ENCODE measurements at places on chromosomes 6 and 20.

GRCh38 chr6:98526465-98526864, 307.9 kb upstream of the POU3F2 start:
- no peak for DNase-seq

GRCh38 chr6:45959534-45960145, 56.0 kb downstream of the CLIC5 start:
- peak; percentile 7 for DNase-seq

DNA sequence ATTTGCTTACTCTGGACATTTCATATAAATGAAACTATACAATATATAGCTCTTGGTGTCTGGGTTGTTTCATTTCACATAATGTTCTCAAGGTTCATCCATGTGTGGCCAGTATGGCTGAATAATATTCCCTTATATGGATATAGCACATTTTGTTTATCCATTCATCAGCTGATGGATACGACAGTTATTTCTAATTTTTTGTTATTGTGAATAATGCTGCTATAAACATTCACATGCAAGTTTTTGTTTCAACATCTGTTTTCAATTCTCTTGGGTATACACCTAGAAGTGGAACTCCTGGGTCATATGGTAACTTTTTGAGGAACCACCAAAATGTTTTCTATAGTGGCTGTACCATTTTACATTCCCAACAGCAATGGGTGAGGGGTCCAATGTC, 101.1 kb downstream of the CDK19 start:
- no peak for DNase-seq

DNA sequence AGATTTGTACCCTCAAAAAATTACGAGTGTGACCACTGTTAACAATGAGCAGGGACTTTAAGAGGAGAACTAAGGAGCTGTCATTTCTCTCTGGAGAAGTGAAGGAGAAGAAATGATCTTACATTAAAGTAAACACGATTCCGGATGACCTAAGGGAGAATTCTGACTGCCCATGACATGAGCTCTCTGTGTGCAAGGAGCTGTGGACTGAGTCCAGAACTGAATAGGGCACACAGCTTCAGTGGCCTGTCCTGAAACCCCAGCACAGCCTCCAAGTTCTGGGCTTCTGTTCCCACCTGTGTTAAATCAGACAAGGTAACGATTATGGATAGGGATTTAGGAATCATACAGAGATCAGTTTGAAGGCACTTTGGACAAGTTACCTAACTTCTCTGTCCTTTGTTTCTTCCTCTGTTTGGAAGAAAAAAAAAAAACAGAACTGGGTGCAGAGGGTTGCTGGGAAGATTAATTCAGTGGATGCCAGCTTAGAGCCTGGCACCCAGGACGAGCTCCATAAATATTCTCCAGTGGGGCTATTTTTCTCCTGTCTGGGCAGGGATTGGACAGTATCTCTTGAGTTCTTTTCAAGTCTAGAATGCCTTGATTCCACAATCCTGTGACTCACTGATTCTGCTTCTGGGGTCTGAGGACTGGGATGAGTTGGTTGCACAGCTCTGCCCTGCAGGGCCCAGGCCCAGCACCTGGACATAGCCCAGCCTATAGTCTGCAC, 65.7 kb downstream of the MRPL14 start:
- no peak for DNase-seq

- DNase-seq: no peak
These were observed 140.3 kb downstream of the CDC5L start for GRCh38 chr6:44527583-44528369.

DNA sequence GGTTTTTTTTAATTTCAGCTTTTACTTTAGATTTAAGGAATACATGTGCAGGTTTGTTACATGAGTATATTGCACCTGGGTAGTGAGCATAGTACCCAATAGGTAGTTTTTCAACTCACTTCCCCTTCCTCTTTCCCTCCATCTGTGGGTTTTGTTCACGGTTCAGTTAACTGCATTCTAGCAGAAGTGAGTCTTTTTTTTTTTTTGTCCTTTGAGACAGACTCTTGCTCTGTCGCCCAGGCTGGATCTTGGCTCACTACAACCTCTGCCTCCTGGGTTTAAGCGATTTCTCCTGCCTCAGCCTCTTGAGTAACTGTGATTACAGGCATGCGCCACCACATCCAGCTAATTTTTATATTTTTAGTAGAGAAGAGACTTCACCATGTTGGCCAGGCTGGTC, 8.7 kb downstream of the UBR2 start:
- DNase-seq: no peak

GRCh38 chr6:85121158-85121557, 328.7 kb upstream of the NT5E start:
- no peak for DNase-seq

DNA sequence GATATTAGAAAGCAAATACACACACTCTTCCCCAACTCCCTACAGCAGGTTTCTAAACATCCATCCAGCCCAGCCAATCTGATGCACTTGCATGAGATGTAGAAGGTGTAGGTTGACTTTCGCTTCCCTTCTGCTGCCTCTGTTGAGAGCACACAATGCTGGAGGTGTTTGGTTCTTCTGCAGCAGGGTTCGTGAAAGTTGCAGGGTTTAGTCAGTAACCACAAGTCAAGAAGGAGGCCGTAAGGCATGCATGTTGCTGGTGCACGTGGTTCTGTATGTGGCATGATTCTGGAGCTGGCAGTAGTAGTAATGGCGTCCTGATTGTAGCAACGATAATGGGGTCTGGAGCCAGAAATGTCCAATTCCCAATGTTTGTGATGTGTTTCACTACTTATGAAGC, 53.0 kb downstream of the DEK start:
- no peak for DNase-seq

DNA sequence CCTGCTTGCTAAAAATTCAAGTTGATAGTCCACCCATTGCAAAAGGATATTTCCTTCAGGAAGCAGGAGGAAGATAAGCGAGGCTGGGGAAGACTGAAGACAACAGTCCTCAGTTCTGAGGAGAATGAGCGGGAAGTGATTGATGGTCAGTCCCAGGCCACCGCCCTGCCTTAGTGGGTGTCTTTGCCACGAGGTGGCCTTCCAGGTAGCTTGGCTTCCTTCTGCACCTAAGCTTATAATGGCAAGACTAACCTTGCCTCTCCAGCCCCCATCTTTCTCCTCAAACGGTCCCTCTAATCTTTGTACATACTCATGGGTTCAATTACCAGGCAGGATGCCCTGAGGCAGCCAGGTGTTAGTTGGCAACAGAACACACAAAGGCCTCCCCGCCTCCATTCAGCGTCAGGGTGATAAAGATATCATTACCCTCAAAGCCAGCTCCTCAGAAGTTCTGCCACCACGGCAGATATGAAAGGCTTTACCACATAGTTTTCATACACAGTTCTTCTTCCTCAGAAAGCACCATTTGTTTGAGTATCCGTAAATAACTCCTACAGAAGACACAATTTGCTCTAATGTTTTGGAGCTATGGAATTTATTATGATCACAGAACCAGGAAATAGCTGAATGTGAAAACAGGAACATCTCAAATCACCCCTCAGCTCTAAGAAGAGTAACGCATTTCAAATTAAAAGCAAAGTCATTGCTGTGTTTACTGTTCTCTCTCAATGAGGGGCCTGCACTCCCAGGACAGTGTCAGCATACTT, 249.4 kb downstream of the ATXN1 start:
- peak; percentile 83 for DNase-seq

DNA sequence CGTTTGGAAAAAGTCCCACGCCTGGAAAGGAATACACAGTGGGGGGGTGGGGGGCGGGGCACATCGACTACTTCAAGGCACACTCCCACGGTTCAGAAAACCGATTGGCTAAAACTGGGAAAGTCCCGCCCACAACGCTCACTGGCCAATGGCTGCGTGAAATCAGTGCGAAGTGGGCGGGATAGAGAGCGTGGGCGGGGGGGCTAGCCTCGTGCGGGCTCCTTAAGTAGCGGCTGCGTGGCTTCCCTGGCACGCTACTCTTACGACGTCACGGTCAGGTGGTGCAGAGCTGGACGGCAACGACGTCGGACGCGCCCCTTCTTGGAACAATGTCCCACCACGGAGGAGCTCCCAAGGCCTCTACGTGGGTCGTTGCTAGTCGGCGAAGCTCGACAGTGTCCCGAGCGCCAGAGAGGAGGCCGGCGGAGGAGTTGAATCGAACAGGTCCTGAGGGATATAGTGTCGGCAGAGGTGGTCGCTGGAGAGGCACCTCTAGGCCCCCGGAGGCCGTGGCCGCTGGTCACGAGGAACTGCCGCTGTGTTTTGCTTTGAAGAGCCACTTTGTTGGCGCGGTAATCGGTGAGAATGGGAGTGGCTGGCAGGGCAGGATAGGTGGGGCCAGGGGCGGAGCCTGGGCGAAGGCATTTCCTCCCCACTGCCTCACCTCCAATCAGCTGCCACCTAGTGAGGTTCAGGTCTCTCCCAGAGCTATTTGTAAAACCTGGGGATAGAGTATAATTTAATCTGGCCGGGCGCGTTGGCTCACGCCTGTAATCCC, at the start of gene DDX43:
Gene DDX43, plus strand, starts transcription at position 252 of the 778 bp plus-strand sequence. Its CDS starts 78 bp downstream, at position 330.
- DNase-seq: no peak

GRCh38 chr6:156729248-156729647, 47.9 kb upstream of the ARID1B start:
- DNase-seq: no peak

- DNase-seq: no peak
These were observed 894 bp downstream of the PYGB start for GRCh38 chr20:25248786-25249172.

DNA sequence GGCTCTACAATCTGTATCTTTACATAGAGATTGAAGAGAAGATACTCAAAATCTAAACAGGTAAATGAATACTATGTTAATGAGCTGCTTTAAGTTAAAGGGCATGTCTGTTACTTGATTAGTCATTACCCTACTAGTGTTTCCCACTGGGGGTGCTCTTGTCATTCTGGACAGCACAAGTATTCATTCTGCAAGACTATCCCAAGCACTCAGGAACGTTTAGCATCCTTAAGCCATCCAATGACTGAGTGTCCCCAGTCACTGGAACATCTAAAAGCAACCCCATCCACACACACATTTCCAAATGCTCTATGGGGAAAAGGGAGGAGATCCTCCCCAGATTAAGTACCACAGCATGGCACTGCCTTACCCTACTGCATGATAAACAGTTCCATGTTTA, 25.7 kb downstream of the EZR start:
- peak; percentile 34 for DNase-seq

DNA sequence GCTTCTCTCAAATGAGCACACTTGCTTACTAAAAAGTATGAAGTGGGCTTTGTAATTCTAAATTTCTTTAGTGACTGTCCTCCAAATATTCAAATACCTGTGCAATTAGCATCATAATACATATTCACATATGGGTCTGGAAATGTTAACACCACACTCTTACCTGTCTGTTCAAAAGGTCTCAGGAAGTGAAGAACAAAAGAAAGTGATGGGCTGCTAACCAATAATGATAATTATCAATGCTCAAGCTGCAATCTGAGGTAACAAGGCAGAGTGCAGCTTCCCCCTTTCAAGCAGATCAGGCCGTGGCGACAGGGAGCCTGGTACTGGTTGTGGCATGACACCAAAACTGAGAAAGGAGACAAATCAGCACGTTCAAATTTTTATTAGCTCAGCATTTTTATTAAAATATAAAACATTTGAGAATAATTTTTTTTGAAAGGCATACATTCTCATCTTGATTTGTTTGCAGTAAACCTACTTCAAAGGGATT, 1044.7 kb upstream of the EPHA7 start:
- DNase-seq: no peak

DNA sequence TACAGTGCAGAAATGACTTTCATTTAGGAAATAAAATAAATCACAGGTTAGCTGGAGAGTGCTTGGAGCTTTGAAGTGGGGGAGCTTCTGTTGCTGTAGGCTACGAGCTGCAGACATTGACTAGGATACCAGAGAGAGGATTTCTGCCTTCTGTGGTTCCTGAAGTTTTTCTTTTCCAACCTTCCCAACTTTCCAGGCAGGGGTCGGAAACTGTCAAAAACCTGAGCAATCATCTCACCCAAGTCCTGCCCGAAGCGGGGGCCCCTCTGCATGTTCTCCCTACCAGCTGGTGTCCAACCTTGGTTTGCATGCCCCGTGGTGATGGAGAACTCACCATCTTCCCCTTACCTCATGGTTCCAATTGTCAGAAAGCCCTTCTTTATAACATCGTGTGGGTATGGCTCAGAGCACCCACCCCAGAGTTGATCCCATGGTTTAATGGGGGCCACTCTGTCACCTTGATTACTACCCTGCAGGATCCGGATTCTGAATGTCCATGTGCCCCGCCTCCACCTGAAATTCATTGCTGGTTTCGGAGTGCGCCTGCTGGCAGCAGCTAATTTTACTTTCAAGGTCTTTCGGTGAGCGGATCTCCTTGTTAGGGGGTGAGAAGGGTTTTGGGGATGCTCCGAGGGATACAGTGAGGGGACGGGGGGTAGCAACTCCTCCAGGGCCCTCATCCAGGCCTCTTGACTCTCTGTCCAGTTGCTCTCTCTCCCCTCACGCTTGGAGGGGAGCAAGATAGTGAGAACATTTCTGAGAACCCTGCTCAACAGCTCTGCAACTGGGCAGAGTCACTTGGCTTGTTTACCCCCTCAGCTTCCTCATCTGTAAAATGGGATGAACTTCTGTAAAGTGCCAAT, 5.1 kb downstream of the BPIFB2 start:
- DNase-seq: no peak

GRCh38 chr6:32627831-32628230, 9.4 kb upstream of the HLA-DQA1 start:
- DNase-seq: no peak

DNA sequence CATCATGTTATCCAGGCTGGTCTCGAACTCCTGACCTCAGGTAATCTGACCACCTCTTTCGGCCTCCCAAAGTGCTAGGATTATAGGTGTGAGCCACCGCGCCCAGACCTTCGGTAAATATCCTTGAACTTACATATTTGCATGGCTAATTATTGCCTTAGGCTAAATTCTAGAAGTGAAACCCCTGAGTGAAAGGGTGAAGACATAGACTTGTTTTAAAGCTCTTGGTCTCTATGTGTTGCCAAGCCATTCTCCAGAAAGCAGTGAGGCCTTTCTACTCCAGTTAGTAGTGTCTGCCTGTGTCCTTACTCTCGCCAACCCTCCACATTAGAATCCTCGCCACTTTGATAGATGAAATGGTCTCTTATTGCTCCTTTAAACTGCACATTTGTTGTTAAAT, 2.6 kb upstream of the NOTCH4 start:
- DNase-seq: no peak

GRCh38 chr20:33925867-33926266, 67.8 kb upstream of the RALY start:
- DNase-seq: no peak

DNA sequence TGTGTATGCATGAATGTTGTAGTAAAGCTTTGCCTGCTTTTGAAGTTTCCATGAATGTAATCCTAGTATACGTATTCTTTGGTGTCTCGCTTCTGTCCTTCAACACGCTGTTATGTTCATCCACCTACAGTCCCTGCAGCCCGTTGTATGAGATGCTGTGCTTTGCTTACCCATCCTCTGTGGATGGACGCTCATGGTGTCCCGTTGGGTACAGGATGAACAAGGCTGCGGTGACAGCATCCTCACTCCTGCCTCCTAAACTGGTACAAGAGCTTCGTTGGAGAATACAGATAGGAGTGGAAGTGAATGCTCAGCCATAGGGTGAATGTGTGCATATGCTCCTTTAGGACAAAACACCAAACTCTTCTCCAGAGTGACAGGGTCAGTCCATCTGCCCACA, 366.2 kb downstream of the ZFAND3 start:
- no peak for DNase-seq

Data from NCI-H526 (cell line).